ENCODE measurements at places on chromosomes 2 and 18.

- DNase-seq = peak; percentile 68
Measured at GRCh38 chr18:2935438-2936192, 77.3 kb downstream of the LPIN2 start.

DNA sequence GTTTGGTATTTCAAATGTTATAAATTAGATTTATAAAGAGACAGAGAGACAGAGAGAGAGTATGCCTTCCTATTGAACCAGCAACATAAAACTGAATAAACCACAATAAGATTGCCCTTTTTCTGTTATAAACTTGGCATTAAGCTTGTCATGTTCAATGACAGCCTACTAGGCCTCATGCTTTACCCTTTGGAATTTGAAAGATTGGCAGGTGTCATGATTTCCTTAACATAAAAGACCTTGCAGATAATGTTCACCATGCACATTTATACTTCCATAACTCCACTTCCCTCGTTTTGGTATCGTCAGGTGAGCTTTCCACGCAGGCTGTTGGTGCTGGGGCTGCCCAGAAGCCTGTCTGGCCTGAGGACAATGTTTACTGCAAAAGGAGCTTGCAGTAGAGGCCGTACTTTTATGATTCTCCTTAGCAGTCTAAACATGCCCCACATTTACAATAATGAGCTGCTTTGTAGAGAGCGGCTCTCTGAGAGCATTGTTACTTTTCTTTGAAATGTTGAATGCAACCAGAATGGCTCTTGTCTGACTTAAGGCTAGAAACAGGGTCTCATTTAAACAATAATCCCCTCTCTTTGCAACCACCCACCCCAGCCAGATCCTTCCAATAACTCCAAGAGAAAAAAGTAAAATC is 379.1 kb upstream of the ATP5MC3 start:
- DNase-seq = no peak

DNA sequence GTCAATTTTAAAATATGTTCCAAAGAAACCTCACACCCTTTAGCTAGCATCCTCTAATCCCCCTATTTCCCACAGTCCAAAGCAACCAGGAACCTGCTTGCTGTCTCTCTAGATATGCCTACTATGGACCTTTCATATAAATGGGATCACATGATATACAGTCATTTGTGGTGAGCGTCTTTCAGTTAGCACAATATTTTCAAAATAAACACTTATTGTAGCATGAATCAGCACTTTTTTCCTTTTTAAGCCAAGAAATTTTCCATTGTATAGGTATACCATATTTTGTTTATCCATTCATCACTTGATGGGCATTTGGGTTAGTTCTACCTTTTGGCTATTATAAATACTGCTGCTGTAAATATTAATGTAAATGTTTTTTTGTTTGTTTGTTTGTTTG is 223.0 kb upstream of the DOK6 start:
- no peak for DNase-seq

DNA sequence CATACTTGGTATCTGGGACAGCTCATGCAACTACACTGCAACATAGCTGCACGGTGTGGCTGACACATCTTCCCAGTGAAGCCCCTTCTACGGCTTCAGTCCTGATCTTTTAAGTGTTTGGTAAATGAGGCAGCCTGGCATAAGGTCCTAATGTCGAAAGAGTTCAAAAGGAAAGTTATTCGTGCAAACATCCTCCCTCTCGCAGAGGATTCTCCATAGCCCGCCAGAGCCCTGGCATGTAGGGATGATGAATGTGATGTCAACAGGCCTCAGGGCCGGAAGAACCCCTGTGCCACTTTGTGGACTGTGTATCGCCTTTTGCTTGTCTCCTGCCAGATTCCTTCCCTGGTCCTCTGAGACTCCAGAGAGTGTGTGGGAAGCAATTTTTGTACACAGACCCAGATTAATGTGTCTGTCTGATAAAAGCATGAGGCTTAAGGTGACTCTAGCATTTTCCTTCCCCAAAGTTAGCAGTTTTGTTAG is 88.5 kb downstream of the SOCS6 start:
- peak; percentile 32 for DNase-seq

GRCh38 chr2:46798998-46799698 is 116.5 kb downstream of the MCFD2 start:
- DNase-seq = peak; percentile 84

DNA sequence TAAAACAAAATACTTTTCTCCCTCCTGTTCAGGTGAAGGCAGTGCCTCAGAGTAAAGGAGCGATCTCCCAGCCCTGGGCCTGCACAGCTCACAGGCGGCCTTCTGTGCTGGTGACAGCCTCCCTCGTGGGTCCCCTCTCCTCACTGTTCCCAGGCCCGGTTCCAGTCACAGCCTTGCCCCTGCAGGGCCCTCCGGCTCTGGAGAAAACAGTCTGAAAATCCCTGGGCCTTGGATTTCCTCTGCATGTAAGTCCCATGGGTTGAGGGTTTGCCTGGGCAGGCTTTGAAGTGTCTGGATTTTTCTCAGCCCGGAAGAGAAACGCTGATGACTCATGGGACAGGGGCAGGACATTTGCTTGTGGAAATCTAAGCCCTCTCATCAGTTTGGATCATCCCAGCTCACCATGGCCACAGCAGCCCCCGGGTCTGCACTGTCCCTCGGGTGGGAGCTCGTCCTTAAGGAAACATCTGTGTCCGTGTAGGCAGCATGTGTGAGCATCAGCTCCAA is 186.1 kb upstream of the RAB12 start:
- DNase-seq = peak; percentile 66

Data from EH (cell line).